ENCODE measurements at places on chromosomes 1 and 21.

DNA sequence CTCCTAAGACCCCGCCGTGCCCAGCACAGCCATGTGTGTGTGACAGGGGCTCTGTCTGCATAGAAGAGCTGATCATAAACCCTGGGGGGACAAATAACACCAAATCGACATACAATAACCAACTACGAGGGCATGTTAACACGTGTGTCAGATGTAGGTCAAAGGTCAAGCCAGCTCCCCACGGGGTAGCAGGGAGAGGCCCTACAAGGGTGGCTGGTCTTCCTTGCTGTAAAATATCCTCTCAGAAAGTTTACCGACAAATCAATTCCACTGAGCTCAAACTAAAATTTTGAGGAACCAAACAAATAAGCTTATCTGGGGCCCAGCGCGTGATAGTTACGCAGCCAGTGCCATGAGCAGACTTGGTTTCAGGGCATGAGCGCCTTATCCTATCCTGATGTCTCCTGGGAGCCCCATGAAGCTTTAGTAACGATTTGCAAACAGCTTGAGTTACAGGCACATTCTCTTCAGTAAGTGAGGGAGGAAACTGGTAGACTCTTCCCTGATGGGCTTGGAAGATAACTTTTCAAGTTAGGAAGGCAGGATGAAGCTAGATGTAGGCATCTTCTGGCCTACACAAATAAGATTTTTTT, 2.7 kb upstream of the TMPRSS3 start:
- DNase-seq = no peak

DNA sequence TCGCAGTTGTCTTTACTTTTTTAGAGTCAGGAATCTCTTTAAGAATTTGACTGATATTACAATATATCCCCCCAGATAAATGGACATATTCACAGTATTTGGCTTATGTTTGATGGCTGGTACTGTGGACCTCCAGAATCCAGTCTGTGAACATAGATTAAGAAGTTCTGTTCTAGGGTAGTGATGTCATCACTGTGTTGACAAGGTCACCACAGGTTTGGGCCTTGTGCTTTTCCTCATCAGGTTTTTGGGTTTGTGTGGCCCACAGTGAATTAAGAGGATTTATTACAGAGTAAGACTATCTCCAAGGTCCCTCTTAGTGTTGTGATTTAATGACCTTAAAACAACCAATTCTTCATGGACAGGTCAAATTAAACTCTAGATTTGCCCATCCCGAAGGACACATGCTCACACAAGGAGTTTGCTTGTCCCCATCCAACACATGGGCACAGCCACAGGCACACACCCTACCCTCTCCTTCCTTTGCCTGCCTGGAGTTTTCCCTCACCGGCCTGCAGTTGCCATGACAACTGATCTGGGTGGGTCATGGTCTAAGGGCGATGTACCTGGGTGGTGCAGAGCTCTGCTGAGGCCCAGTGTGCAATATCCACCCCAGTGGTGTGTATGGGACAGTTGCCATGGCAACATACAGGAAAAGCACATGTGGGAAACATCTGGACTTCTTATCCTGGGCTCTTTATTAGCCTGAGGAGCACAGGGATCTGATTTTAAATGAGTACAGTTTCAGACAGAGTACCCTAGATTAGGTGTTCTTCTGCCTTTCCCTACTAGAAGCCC, 98.6 kb downstream of the NAV1 start:
- no peak for DNase-seq

DNA sequence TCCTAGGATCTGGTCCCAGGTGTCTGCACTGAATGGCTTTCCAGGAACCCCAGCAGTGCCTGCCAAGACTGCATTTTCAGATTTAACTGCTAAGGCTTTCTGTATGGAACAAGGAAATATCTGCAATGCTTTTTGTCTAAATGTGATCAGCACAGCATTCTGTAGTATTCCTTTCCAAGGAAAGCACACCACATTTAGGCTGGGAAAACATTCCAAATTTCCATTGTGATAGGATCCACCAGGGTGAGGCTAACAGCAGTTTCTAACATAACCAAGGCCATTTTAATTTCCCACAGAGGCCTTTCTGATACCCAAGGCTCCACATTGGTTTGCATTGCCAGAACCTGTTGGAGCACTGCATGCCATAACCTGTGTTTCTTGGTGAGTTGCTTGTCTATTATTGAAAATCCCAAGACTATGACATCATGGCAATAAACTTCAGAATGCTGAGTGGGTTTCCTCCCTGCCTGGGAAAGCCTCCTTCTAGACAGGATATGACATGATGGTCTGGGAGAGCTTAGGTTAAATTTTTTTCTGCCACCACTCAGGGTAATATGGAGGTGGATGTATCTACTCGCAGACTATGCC, 23.3 kb upstream of the PTGFRN start:
- DNase-seq = no peak

DNA sequence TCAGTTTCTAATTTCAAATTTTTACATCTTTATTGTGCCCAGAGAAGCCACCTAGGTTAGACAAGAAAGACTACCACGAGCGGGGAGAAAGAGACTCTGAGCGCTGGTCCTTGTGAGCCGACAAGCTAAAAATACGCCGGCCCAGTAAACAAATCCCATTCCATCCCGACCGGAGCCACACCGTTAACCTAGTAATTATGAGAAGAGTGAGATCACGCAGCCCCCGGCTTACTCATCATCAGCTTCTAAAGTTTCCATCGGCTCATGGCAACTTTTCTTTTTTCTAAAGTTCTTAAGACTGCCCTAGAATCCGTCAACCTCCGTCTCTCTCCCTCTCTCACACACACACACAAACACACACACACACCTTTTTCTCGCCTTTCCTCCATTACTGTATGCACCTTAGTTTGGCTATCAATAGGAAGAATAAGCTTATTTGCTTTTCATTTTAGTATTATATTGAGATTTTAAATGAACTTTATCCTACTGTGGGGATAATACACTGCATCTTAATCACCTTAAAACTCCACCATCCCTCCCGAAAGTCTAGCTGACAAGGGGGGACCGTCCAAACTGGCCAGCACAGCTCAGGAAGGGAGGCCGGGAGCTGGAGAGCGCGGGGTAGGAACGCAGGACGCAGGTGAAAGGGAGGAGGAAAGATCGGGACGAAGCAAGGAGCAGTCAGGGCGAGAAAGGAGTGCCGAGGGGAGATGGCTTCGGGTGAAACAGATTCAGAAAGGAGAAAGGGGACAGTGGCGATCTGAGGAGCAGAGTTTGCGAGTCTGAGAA, 728 bp downstream of the OTUD7B start:
- peak; percentile 15 for DNase-seq

GRCh38 chr1:15974855-15975254, 1.0 kb downstream of the ZBTB17 start:
- no peak for DNase-seq

DNA sequence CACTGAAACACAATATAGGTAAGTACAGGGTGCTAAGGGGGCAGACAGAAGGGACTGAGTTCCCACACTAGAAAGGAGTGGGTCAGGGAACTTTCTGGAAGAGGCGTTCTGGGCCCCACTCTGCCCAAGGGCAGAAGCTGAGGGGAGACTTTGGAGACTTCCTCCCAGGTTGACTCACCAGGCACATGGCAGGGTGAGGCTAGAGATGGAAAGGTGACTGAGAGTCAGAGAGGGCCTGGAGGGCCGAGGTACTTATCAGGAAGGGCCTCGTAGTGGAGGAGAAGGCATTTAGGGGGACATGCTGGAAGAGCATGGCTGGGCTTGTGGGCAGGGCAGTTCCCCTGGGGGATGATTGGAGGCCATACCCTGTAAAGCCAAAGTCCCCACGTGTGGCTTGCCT, 159.9 kb upstream of the JUN start:
- no peak for DNase-seq

DNA sequence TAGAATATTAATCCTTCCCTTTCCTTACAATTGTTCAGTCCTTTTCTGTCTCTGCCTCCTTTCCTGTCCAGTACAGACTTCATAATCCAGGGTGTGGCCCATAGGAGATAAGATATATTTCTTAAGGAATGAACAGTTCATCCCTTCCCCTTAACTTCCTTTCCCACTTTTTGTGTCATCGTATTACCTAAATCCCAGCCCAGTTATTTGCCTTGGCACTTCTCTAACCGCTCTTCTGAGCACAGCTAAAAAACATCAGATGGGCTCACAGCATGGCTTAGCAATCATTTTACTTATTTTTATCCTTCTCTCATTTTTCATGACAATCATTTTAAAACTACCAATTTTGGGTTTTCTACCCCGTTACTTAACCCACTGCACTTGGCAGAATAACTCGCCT, 39.6 kb downstream of the F3 start:
- no peak for DNase-seq

GRCh38 chr21:41993744-41994143, 16.4 kb downstream of the ZBTB21 start:
- no peak for DNase-seq

DNA sequence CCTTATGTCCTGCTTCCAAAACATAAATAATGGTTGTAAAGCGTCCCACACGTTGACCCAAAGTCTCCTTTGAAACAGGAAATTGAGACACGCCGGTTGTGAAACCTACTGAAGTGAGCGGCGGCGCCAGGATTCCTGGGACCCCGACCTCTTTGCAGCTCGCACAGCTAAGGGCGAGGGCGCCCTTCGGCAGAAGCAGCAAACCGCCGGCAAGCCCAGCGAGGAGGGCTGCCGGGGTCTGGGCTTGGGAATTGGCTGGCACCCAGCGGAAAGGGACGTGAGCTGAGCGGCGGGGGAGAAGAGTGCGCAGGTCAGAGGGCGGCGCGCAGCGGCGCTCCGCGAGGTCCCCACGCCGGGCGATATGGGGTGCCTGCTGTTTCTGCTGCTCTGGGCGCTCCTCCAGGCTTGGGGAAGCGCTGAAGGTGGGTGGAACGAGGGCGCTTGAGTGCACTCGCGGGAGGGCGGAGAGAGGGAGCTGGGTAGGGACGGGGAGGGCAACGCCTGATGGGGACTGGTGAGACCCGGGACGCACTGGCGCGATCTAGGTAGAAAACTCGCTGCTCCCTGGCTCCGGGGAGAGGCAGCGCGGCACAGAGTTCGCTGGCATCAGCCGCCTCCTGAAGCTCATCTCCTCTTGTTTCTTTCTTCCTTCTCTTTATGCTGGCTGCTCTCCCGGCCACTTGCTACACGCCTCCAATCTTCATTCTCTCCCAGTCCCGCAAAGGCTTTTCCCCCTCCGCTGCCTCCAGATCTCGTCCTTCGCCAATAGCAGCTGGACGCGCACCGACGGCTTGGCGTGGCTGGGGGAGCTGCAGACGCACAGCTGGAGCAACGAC, at the start of gene CD1D:
TSS of gene CD1D (plus strand) at position 155 of the 836 bp plus-strand sequence. CDS start at position 362, 207 bp downstream.
- no peak for DNase-seq

- DNase-seq = no peak
Measured at GRCh38 chr1:1609822-1610485, 5.3 kb upstream of the MIB2 start.

GRCh38 chr1:101086783-101087182, 61.2 kb upstream of the DPH5 start:
- no peak for DNase-seq

GRCh38 chr1:197195100-197195499, 48.6 kb upstream of the ASPM start:
- no peak for DNase-seq

DNA sequence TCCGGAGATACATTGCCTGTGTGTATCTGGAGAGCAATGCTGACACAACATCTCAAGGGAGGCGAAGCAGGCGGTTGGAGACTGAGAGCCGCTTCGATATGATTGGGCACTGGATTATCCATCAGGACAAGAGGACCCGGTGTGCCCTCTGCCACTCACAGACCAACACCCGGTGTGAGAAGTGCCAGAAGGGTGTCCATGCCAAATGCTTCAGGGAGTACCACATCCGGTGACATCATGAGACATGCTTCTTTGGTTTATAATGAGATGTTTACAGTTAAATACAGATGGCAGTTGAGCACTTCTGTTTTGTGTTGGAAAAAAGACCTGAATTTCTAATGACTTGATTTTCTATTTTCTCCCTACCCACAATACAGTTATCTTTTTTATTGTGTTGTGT, 12.1 kb downstream of the PGBD2 start:
- DNase-seq = no peak

DNA sequence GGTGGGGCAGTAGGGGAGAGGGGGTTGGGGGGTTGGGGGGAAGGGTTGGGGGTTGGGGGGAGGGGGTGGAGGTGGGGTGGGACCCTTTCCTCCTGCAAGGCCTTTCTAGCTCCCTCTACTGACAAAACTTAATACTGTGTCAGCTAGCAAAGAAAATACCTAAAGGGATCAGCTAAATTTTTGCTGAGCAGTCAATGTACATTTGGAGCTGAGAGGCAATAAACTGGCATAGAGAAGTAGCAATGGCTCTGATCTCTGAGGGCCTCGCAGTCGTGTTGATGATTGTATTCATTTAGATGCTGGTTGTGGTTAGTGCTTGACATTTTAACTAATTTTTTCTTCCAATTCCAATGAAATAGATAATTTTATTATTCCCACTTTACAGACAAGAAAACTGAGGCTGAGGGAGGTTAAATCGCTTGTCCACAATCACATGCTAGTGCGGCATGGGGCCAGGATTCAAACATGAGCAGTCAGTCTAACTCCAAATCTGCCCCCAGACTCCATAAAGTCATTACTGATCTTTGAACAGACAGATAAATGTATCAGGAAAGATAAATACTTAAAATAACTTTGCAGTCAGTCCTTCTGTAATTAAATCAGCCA, 357.1 kb downstream of the DISC1 start:
- no peak for DNase-seq

DNA sequence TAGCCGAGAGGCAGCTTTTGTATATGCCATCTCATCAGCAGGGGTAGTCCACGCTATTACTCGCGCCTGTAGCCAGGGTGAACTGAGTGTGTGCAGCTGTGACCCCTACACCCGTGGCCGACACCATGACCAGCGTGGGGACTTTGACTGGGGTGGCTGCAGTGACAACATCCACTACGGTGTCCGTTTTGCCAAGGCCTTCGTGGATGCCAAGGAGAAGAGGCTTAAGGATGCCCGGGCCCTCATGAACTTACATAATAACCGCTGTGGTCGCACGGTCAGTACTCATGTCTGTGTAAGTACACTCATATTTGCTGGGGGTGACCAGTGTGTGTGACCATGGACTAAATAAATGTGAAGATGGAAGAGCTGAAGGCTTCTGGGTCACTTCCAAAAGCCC, 7.4 kb downstream of the WNT2B start:
- no peak for DNase-seq

DNA sequence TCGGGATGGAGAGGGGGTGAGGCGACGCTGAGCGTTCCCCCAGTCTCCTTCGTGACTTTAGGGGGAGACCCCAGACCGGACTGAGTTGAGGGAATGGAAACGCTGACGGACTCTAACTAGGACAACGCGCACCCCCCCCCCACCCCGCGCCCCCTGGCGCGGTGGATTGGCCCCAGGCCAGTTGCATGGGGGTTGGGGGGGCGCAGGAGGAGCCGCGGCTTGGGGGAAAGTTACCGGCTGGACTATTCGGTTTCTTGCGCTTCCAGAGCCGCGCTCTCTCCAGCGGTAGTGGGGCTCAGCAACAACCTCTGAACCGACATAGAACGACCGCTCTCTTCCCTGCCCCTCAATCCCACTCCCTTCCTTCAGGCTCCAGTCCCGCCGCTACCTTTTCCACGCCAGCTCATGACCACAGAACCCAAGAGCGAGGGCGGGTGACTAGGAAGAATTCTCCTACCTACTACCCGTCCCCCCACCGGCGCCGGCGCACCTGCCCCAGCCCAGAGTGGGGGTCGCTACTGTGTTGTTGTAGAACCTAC, 694 bp downstream of the ZBTB7B start:
- no peak for DNase-seq
